ENCODE measurements at places on chromosomes 5 and 9.

GRCh38 chr5:150559088-150559487 lies 51.2 kb downstream of the NDST1 start:
- DNase-seq: no peak

DNA sequence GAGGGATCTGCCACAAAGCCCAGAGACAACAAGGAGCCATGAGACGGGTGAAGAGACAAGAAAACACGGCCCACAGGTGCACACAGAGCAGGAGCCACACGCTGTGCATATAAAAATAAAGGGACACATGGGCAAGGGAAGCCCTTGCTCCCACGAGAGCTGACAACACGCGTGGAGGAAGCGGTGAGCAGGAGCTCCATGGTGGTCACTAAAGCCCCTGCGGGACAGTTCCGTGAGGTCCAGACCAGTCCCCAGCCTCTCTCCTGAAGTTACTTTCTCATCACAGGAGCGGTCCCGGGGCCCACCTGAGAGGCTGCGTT lies 90.7 kb downstream of the CAMSAP1 start:
- DNase-seq: no peak

DNA sequence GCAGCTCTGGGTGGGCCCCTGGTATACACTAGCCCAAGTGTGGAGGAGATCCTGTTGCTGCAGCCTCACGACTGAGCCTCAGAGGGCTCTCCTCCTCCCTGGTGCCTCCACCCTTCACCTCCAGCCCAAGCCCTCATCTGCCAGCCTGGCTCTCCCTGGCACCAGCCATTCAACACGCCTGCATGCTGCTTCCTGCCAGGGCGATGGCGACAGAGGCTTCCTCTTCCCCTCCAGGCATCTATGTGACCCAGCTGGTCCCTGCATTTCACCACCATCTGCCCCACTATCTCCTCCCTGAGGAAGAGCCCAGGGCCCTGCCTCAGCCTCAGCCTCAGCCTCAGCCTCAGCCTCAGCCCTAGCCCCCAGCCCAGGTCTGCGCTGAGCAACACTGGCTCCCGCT lies 54.8 kb upstream of the ANGPTL2 start:
- peak; percentile 54 for DNase-seq

GRCh38 chr9:89329917-89330316 lies 11.6 kb downstream of the SECISBP2 start:
- DNase-seq: no peak

DNA sequence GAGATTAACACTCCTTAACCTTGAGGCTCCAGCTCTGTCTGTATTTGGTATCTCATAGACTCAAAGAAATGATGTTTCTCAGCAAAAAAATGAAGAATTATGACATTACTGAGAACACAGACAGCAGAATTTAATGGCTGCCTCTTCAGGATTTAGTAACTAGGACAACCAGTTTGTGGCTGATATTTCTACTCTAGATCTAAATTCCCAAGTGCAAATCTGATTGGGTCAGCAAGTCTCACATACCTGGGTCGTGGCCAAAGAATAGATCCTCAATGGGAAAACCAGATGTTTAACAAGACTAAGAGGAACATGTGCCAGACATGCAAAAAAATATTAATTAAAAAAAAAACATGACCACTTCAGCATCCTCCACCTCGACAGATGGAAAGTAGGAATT lies 608.9 kb downstream of the DTWD2 start:
- no peak for DNase-seq

DNA sequence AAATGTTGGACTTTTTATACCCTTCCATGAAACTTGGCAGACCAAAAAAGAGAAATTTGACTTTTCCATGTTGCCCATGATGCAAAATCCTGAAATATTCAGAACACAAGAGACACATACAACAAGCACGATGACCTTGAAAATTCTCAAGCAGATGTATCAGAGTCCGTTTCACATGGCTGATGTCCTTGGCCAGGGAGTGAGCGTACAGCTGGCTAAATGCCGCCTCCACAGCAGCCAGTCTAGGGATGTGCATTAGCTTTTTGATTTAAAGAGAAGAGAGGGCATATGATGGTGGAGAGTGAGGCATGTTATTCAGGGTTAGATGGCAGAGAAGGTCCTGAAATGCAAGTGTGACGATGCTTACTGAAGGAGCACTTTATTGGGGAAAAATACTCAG lies 148.0 kb upstream of the SEMA6A start:
- no peak for DNase-seq

- no peak for DNase-seq
Observed at GRCh38 chr5:34822956-34823715, 15.8 kb upstream of the TTC23L start.
